ENCODE measurements at places on chromosomes 3 and 15.

DNA sequence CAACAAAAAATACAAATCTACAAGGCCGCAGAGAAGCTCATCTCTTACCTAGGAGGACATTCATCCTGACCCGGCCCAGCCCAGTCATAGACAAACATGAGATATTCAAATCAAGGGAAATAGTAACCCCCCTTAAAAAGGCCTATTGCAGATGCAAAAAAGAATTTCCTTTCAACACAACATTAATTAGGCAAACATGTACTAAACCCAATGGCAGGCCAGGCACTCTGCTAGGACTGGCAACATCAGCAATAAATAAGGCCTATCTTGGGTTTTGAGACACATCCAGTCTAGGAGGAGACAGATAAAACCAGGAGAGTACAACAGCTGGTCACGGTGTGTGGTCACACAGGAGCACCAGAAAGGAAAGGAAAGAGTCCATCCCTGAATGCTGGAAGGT, 61.4 kb downstream of the ADCY5 start:
- no peak for DNase-seq

GRCh38 chr3:187310954-187311470, 19.5 kb upstream of the MASP1 start:
- no peak for DNase-seq

DNA sequence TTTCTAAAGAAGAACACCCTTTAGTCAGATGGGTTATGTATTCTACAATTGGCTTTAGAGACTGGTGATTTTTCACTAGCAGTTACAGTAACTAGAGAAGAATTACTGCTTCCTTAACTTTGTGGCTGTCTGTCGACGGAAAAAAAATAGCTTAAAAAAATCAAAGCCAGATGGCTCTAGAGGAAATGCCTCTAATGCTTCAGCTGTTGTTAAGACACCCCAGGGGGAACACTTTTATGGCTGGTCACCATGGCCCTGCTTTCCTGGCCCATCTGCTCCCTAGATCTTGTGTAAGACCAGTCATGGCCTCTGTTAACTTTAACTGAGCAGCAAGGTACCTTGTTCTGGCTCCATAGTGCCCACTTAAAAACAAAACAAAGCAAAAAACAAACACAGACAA, 198.6 kb upstream of the PLSCR5 start:
- DNase-seq: no peak

DNA sequence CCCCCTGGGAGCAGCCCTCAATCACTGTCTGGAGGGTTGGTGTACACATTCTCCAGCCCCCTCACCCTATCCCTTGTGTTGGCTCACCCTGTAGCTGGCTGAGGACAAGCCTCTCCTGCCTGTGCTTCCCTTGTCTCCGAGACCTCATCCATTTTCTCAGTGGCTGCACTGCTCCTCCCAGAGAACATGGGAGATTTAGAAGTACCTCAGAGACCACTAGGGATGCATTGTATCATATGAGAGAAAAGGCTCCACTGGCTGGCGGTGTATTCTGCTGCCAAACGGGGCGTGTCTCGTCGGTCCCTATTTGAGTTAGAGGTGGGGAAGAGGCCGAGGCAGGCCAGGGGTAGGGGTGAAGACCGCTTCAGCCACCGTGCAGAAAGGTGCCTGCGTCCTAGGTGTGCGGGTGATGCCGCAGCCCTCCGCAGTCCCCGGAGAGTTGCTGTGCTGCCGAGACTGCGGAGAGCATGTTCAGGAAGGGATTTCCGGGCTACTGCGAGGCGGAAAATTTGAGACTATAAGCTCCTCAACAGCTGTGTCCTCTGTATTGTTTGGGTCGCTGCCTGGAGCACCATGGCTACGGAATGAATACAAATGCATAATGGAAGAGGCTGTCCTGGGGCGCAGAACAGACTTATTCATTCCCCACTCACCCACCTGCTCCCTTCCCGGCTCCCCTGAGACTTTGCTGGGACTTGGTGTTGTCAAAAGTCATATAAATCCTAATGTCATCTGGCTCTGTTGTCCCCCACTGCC, 43.8 kb downstream of the SPSB4 start:
- DNase-seq: no peak

- no peak for DNase-seq
Observed at GRCh38 chr3:144744473-144744872, 772.9 kb downstream of the DIPK2A start.

DNA sequence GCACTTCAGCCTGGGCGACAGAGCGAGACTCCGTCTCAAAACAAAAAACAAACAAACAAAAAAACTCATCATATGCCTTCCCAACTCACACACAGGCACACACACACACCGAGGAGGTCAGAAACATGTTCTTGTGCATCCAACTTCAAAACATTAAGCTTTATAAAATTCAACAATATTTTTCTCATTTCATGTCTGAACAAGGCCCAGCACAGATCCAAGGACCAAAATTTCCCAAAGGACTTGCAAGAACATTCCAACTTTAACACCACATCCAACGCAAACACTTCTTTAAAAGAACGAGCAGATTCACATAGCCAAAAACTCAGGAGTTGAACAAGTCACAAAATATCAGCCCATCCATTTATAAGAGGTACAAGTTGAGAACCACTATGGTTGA, 148.4 kb downstream of the MAGI1 start:
- DNase-seq: no peak

DNA sequence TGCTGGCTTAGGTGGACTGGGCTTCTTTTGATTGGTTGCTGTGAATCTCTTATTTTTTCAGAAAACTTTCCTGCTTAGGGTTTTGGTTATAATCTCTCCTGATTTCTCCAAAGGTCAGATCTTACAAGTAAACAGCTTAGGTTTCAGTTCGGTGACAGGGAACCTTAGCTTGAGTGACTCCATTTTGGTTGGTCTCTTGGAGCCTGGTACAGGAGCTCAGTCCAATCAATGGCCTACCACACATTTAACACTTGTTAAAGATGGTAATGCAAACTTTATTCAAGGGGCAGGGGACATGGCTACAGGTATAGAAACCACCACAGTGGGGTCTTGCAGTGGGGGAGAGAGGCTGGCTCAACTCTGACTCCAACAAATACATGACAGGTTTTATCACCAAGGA, 180.9 kb upstream of the THBS1 start:
- no peak for DNase-seq

DNA sequence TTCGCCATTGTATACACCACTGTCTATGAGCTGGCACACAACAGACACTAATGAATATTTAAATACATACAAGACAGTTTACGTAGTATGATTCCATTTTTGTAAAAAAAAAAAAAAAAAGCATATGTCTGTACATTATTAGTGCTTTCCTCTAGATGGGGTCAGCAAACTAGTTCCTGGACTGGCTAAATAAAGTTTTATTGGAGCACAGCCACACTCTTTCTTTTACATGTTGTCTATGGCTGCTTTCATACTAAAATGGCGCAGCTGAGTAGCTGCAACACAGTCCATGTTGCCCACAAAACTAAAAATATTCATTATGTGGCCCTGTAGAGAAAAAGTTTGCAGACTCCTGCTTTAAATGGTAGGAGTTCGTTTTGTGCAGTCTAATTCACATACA, 70.7 kb upstream of the FRMD4B start:
- DNase-seq: no peak

DNA sequence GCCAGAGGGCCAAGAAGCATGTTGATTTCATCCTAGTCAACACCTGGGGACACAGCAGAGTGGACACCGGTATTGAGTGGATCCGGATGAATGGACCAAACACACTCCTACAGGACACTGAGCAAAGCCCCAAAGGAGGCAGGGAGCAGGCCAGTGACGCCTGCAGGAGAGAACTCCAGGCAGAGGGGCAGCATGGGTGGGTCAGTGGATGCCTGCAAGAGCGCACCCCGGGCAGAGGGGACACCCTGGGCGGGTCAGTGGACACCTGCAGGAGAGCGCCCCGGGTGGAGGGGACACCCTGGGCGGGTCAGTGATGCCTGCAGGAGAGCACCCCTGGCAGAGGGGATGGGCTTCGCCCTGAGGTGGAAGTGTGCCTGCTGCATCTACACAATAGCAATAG, 27.6 kb upstream of the HRH1 start:
- DNase-seq: no peak

GRCh38 chr3:49339581-49339940, 292 bp downstream of the USP4 start:
- DNase-seq: no peak

GRCh38 chr3:87957575-87957974, 101.2 kb downstream of the CGGBP1 start:
- no peak for DNase-seq

DNA sequence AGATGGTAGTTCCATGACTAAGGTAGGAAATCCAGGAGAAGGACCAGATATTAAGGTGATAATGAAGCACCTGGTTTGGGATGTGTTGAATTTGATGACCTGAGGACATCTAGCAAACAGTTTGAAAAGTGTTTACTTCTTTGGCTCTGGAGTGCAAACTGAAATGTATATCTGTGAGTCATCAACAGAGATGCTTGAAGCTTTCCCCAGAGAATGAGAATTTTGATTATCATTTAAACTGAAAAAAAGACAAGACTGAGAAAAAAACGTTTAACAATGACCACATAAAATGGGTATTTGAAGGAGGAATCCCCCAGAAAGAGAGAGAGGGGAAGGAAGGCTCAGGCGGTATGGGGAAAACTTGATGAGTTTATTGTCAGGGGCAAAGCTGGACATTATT, 20.7 kb upstream of the GSK3B start:
- no peak for DNase-seq
